ENCODE measurements at places on chromosomes 2 and 18. TPM values are rescaled to one million over a fixed set of nuclear protein-coding genes. Genes with fewer than 3 reads are reported as not detected.

CCDC74B gene
- not detected for polyA plus RNA-seq

IKZF2 gene
- polyA plus RNA-seq: 0.67 TPM

DNA sequence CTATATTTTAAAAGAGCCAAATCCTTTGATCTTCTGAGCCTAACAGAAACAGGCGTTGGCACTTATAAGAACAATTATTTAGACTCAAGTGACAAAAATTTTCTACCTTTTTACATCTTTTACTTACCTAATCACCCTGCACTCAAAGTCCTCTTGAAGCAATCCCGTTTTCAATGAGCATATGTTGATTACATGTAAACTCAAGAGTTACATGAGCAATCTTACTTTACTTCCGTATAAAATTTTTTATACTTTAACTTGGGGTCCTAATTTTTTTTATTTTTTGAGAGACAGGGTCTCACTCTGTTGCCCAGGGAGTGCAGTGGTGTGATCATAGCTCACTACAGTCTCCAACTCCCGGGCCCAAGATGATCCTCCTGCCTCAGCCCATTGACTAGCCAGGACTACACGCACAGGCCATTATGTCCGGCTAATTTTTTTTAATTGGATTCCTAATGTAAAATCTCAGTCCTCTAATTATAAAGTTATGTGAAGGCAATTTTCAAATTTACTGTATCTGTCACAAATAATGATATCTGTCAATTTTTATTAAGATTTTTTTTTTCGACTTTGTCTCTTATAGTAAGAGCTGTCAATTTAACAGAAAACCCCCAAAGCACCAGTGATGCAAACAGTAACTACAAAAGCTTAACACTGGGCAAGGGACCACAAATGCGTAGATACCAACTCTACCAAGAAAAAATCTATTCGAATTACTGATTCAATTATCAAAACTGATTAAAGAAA lies 19.1 kb upstream of the STPG4 start:
- peak; percentile 50 for DNase-seq

DNA sequence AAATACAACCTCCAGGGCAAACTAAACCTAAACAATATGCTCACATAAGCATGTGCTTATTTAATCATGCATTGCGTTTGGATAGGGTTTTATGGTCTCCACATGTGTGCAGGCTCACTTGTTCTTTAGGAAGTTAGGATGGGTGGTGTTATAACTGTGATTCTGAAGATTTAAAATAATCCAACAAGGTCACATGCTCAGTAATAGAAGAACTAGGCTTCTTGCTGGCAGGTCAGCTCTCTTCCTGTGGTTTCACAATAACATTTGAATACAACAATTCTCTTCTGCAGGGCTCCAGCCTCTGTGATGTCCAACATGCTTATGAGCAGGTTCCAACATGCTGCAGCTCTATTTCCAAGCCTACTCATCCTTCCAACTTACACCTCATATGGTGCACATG lies 84.0 kb downstream of the MYL12B start:
- no peak for DNase-seq

FAM161A gene
- polyA plus RNA-seq: 1.3 TPM

- DNase-seq: no peak
Measured at GRCh38 chr2:179614121-179614520, 247.3 kb downstream of the ZNF385B start.

- DNase-seq: no peak
Measured at GRCh38 chr2:186535861-186536260, 49.8 kb downstream of the ZC3H15 start.

DNA sequence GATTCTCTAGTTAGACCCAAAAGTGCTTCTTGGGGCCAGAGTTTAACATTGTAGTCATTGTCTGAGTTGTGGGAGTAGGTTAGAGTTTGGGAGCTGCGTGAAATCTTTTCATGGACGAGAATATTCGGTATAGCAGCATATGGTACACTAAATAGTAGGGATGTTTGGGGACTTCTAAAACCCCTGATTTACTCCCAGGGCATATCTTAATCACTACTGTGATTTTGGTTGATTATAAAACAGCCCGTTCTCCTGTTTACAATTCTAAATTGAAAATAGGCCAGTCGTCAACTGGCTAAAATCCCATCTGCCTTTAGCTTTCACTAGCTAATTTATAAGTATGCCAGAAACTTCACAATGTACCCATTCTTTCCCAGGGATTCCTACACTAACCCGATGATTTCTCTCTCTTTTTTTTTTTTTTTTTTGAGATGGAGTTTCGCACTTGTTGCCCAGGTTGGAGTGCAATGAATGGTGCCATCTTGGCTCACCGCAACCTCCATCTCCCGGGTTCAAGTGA lies 44.3 kb downstream of the MOB4 start:
- no peak for DNase-seq

SATB2 gene
- not detected for polyA plus RNA-seq

- no peak for DNase-seq
Measured at GRCh38 chr18:13745696-13746095, 19.2 kb downstream of the RNMT start.

DNA sequence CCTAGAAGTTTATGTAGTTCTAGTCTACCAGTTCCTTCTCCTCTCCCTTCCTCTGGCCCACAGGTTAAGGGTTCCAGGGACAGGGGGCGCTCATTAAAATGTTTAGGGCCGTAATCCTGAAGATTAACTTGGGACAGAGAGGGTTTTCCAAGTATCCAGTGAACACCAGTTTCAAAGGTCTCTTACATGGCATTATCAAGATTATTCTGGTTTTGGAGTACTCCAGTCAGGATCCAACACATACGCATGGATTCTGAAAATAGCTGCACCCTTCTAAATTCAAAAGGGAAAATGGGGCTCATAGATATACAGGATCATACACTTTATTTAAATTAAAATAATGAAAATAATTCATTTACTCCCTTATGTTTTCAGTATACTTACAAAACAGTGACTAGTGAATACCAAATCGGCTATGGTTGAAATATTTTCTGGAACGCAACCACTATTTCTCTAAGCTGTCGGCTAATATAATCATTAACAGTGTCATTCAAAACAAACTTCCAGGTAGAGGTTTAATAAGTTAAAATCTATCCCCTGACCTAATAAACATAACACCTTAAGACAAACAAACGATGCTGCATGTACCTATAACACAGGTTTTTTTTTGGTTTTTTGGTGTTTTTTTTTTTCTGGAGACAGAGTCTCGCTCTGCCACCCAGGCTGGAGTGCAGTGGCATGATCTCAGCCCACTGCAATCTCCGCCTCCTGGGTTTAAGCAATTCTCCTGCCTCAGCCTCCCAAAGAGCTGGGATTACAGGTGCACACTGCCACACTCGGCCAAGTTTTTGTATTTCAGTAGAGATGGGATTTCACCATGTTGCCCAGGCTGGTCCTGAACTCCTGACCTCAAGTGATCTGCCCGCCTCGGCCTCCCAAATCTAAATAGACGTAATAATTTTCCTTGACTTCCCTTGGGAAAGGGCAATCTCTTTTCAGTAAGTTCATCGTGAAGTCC lies 44.7 kb downstream of the MGAT4A start:
- no peak for DNase-seq

SMYD1 gene
- polyA plus RNA-seq: not detected

TP53I3 gene
- polyA plus RNA-seq: 0.15 TPM

SERPINB13 gene
- not detected for polyA plus RNA-seq

DNA sequence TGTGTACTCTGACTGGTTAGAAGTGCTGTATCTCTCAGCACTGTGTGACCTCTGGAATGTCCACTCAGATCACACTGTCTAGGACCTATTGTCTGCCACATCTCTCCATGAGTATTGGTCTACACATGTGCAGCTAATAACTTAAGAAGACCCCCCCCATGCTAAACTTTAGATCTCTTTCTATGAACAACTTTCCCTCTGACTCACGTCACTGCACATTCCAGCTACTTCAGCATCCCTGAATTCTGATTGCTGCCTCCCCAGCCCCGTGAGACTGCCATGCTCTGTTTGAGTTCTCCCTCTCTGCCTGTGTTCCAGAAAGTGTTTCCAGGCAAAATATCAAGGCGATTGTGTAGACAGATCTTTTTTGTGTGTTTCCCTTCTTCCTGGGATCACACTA lies 41.8 kb downstream of the RAPGEF4 start:
- no peak for DNase-seq

- DNase-seq: no peak
Measured at GRCh38 chr2:118902266-118903028, 39.5 kb upstream of the MARCO start.

DNA sequence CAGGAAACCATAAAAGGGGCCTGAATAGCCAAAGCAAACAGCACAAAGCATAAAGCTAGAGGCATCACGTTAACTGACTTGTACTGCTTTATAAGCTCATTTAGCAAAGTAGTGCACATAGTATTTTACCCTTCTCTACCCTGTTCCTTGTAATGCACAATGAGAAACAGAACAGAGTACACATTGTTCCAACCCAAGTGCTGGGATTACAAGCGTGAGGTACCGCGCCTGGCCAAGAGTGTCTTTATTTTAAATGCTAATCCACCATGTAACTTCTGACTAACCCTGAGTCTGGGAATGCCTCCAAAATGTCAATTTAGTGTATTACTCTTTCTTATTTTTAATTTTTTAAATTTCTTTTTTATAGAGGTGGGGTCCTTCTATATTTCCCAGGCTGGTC lies 46.4 kb upstream of the STON1 start:
- DNase-seq: no peak

DNA sequence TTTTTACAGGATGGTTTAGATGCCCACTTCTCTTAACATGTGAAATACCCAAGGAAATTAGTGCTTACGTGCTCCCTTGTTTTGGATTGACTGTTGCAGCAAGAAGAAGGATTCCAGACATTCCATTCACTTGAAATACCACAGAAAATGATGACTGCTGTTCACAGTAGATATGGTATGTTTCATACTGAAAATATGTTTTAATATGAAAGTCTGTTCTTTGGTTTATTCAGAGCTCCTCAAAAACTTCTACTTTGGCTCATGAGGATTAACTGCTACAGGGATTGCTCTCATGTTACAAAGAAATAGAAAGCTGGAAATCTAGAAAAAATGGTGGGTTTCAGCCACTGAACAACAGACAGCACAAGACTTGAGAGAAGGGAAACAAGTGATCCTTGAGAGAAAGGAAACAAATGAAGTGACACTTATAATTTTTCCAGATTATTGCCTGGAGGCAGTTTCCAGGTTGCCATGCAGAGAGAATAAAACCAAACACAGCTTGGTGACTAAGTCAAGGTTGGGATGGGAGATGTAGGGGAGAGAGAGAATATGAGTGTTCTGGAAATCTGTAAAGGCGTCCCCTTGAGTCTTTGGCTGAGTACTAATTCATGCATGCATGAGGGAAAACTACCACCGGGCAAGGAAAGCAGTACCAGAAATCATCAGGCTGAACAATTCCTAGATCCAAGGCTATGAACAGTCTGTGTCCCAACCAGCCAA lies 348.1 kb downstream of the CLIP4 start:
- no peak for DNase-seq

DNA sequence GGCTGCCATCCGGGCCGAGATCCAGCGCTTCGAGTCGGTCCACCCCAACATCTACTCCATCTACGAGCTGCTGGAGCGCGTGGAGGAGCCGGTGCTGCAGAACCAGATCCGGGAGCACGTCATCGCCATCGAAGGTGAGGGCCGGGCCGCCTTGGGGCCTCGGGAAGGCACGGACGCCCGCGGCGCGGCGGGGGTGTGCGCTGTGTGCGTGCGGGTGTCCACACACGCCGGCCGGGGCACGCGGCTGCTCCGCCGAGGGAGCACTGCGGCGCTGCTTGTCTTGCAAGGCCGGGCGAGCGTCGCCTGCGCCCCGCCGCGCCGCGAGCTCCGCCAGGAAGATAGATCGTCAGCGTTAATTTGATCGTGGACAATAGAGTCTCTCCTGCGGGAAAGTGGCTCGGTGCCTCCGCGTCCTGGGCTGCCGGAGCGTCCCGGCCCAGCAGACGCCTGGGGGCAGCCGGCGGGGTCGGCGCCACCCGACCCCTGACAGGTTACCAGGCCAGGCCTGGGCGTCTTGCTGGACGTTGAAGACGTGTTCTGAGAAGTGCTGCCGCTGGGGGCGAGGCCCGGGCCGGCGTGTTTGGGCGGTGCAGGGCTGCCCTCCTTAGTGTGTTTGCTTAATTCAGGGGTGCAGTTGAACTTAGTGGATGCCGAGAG lies 1.0 kb downstream of the AGAP1 start:
- DNase-seq: no peak

- no peak for DNase-seq
Measured at GRCh38 chr2:232418466-232419244, 12.0 kb downstream of the ALPG start.

LIPG gene
- polyA plus RNA-seq: not detected

DNA sequence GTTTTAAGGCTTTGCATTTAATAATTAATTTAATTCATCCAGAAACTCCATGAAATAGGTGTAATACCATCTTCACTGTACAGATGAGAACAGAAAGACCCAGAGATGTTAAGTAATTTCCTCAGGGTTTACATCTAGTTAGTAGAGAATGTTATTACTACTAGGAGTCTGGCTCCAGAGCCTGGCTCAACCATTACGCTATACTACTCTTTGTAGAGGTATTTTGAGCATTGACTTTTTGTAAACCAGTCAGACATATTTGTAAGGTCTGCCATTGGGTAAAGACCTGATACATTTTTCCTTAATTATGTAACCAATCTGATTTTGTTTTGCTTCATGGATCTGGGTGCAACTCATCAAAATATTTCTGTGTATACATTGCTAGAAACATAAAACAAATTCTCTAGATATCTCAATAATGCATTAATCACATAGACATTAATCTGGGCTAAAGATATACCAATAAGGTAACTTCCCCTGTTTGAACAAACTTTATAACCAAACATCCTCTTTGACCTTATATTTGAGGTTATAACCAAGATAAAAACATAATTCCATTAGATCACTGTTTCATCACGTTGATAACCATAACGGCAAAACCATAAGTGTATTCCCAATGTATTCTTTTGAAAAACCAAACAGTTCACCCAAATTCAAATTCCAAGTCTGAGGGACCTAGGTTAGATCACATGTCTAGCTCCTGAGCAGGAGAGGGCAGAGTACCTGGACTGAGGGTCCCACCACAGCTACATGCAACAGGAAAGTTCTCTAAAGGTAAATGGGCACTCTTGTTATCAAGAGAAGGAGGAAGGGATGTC lies 135.0 kb downstream of the IKZF2 start:
- DNase-seq: no peak

- DNase-seq: no peak
Measured at GRCh38 chr2:160338901-160339685, 139.0 kb upstream of the ITGB6 start.

EEF1B2 gene
- polyA plus RNA-seq: 784 TPM

TNS1 gene
- polyA plus RNA-seq: not detected

CRYBA2 gene
- polyA plus RNA-seq: not detected

GRCh38 chr18:44841752-44842587 lies 161.3 kb downstream of the SETBP1 start:
- DNase-seq: no peak

DNA sequence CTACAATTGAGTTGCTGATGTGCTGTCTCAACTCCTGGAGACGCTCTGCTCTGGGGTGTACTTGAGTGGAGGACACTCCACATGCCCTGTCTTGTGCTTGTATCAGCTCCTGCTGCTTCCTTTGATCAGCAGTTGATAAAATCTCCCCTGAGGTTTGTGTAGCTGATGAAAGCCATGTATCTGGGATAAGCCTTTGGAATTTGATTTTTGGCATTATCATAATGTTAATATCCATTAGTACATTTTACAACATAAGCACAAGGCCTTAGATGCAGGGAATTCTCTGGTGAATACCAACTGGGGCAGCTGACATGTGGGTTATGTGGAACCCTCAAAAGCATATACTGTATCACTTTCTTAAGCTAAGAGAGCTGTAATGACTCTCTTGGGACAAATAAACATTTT lies 222.7 kb upstream of the ITGA4 start:
- no peak for DNase-seq

CDH20 gene
- not detected for polyA plus RNA-seq
